ENCODE measurements at places on chromosomes 16 and 17.
A peak's percentile ranks its signal among the peaks of the same experiment; 100 is the strongest.

- DNase-seq, result no peak
Observed at GRCh38 chr17:76422406-76422805, 30.5 kb downstream of the UBE2O start.

- DNase-seq, result peak; percentile 42
Observed at GRCh38 chr17:82917699-82918345, 78.0 kb upstream of the ZNF750 start.

DNA sequence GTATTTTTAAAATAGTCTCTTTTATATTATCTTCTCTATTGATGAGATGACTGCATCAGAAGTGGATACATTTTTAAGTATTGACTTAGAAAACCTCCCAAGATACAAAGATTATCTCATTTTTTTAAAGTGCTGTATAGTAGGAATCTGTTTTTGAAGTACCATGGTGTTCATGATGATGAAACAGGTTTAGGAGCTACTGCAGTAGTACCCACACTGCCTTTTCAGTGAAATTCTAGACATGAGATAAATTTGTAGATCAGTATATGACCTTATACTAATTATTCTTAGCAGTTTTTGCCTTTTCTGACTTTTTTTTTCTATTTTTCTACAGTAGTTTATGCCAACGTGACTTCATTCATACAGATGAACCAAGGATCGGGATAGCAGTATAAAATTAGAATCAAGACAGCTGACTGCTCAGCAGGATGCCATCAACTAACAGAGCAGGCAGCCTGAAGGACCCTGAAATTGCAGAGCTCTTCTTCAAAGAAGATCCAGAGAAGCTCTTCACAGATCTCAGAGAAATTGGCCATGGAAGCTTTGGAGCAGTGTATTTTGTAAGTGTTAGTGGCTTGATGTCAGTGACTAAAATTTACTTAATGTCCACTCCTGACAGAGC is 61.1 kb downstream of the TAOK1 start:
- no peak for DNase-seq

DNA sequence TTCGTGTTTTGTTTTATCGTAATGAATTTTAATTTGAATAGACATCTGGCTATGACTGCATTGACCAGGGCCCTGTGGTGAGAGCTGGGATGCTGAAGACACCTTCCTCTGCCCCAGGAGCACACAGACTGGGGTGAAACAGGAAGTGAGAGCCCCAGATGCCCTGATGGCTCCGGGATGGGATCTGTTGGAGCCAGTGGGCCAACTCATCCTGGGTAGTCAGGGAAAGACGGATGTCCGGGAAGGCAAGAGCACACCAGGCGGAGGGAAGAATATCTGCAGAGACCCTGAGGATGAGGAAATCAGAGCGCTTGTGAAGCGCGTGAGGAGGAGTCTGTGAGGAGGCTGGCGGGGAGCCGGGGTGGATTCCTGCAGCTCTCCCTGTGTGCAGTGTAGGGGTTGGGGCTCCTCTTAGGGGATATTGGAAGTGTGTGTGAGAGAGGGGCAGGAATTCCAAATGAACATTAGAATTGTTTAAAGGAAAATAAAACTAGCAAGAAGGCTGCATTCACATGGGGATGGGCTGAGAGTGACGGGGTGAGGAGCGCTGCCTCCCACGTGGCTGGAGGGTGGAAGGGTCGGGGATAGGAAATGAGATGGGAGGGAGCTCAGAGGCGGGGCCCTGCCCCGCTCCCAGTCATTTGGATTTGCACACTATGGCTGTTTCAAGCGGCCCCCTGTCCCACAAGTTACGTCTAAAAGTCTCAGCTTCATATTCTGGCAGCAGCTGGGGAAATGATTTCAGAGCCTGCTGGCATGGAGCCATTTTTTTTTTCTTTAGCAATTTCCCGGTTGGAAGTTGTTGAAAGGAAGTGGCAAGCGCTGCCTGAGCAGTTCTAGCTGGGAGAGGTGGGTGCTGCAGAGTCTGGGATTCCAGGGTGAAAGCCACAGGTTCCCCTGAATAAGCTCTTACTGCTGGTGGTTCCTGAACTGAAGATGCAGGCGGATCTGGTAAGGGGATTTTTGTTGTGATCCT is 71.2 kb upstream of the LGALS9 start:
- DNase-seq, result peak; percentile 85

DNA sequence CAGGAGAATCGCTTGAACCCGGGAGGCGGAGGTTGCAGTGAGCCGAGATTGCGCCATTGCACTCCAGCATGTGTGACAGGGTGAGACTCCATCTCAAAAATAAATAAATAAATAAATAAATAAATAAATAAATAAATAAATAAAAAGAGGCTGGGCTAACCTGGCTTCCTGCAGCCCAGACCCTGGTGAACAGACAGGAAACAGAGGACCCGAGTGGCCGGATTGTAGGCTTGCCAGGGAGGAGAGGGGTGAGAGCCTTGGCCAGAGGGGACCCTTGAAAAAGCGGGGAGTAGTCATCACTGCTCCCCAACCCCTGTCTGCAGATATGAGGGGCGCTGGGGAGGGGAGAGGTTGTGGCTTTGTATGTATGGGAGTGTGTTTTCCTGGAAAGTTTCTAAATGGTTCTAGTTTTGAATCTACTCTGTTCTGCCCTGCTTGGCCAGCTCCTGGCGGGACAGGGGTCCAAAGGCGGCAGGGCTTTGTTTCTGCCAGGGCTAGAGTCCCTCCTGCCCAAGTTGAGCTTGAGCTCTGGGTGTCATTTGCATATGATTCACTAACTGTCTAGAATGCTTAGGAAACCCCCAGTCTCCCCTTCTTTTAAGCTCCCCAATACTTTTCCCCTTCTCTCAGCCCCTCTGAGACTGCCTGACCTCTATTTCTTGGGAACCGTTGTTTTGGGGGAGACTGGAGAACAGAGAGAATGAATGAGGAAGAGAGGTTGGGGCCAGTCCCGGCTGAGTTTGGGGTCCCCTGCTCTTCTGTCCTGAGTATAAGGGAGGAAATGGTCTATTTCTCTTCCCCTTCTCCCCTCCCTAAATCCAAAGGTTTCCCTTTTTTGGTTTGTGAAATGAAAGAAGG is 16.4 kb downstream of the RARA start:
- no peak for DNase-seq

- no peak for DNase-seq
Observed at GRCh38 chr16:61798741-61799140, 237.5 kb downstream of the CDH8 start.

DNA sequence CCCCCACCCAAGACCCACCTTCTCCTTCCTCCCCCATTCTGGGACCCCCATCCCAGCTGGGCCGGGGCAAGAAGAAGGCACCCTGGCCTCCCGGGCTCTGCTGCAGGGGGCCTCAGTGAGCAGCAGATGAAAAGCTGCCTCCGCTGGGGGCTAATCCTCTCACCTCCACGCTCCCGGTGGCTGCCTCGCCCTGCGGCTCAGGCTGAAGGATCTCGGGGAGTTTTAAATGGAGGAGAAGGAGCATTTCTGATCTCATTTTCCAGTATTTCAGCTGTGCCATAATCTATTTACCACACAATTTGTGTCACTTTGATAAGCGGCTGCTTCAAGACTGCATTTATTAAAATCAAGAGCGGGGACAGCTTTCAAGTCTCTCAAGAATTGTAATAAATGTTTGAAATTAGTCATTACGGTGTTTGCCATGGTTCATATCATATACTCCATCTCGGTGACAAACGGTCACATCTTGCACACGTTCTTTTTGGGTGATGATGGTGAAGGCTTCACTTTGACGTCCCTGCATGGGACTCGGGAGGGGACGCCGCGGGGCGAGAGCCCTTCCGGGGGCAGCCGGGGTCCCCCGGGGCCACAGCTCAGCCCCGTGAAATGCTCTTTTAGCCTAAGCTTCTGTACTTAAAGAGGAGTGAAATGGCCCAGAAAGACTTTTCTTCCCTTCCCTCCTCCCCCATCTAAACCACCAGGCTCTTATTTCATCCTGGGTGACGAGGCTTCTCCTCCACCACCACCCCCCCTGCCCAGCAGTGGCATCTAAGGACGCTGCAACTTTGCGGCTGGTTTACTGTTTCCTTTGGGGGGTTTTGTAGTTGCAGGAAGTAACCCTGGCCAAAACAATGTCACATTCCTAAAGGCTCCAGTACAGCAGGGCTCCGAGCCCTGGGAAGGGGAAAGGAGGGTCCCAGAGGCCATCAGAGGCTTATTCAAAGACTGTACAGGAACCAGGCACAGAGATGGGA is 313.1 kb upstream of the TNRC6C start:
- DNase-seq, result no peak

DNA sequence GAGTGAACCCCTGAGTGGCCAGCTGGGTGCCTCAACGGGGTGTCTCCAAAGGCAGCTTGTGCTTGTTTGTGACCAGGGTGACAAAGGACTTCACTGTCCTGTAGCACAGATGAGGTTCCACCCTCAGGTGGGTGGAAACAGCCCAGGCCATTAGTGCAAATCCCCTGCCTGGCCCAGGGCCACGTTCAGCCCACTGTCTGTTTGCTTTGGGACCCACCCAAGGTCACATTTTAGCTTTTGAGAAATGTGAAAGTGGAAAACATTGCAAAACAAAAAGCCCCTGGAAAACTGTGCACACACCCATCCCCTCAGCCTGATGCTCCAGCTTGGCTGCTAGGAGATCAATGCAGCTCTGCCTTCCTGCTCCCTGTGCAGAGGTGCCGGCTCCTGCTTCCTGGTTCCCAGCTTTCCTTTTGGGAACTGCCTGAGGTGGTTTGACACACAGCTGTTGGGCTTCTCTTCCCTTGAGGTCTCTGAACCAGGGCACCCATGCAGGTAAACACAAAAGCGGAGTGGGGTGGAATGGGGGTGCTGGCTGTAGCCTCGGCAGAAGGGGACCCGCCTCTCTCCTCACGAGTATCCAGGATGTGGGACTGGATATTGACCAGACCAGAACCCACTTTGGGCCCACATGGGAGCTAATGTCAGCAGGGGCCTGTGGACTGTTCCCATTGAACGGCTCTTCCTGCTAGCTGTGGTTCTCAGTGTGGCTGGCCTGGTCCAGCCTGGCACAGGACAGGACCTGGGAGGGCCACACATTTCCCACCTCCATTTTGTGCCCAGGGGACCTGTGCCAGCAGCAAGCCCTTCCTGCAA is 7.9 kb upstream of the SPHK1 start:
- peak; percentile 80 for DNase-seq

DNA sequence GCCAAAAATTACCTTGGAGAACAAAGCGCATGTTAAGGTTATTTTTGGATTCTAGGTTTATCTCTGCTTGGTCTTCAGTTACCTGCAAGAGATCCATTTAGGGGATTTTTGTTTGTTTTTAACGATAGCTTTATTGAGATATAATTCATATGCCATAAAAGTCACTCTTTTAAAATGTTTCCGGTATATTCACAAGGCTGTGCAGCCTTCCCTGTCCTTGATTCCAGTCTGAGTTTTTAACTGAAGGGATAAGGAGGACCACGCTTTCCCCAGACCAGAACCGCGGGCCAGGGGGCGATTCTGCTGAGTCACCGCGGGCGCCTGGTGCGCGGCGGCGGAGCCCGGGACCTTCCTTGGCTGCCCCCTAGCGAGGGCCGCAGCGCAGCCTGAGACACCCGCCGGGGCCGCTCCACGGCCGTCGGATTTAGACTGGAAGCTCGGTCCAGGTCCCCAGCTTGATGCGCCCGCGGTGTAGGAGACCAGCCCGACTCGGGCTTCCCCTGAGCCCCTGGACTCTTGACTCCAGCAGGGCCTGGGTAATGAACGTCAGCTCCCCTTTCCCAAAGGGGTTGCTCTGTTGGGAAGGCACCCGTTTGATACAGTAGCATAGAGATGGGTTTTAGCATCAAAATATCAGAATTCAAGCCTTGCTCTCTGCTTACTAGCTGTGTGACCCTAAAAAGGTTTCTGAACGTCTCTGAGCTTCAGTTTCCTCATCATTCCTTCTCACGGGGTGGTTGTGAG is 50.0 kb upstream of the STH start:
- no peak for DNase-seq

- peak; percentile 10 for DNase-seq
Observed at GRCh38 chr16:27313422-27314160, at the start of gene IL4R. Gene IL4R, plus strand, starts transcription at chr16:27313974. Its CDS starts 26,230 bp downstream, at chr16:27340204.
